ENCODE measurements at places on chromosomes 12 and 14. TPM values are rescaled to one million over a fixed set of nuclear protein-coding genes. Genes with fewer than 3 reads are reported as not detected.

DNA sequence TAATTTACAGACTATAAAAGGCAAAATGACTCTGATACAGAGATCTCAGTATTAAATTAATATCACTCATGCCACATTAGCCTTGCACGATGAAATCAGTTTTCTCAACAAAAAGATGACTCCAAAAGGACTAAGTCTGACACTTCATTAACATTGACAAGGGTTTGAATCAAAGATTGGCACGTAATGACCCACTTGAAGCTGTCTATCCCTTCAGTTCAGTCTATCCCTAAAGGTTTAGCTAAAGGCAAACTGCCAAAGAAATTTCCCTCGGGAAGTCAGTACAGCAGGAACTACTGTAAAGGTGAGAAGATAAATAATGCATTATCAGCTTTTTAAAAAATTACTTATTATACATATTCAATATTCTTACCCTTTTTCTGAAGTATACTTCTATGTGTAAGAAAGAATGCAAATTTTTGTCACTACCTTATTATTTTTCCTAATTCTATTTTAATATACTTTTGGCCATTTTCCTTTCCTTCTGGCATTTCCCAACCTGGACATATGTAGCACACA is 127.1 kb downstream of the NELL2 start:
- DNase-seq, result no peak
- no peak overlapping the region for H3K4me3 ChIP-seq
- no peaks in the 10 kb centered on the region for H3K4me1 ChIP-seq
- H3K27ac ChIP-seq, result no peak overlapping the region
- peaks cover 3% of the 10 kb centered on the region for H3K36me3 ChIP-seq

GRCh38 chr12:54980341-54980740 is 4.2 kb downstream of the TESPA1 start:
- H3K27ac ChIP-seq, result peak overlapping the region; percentile 90
- peaks cover 81% of the 10 kb centered on the region for H3K36me3 ChIP-seq
- peak overlapping the region; percentile 86 for H3K4me3 ChIP-seq
- H3K4me1 ChIP-seq, result peaks cover 75% of the 10 kb centered on the region

- no peak overlapping the region for H3K4me3 ChIP-seq
- DNase-seq, result no peak
- H3K27me3 ChIP-seq, result peaks cover 2% of the 10 kb centered on the region
- no peaks in the 10 kb centered on the region for H3K4me1 ChIP-seq
- no peak overlapping the region for H3K27ac ChIP-seq
These were observed 196.5 kb upstream of the PRMT8 start for GRCh38 chr12:3294481-3294911.

DNA sequence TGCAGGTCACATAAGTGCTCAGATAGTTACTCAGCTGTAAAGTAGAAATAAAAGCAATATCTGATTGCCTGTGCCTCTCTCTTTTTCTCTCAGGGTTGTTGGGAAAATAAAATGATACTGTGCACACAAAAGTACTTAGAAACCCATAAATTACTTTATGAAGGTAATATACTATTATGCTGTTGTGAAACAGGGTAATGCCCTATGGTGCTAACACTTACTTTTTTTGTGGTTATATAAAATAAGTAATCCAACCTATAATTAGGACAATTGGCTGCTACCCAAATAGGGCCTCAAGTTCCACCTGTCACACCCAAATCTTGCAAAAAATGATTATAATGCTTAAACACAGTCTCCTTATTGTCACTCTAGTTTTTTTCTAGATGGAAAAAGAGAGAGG is 50.6 kb downstream of the DAAM1 start:
- no peak for DNase-seq
- H3K27me3 ChIP-seq, result peaks cover 4% of the 10 kb centered on the region
- no peak overlapping the region for H3K4me3 ChIP-seq
- no peak overlapping the region for H3K27ac ChIP-seq

DNA sequence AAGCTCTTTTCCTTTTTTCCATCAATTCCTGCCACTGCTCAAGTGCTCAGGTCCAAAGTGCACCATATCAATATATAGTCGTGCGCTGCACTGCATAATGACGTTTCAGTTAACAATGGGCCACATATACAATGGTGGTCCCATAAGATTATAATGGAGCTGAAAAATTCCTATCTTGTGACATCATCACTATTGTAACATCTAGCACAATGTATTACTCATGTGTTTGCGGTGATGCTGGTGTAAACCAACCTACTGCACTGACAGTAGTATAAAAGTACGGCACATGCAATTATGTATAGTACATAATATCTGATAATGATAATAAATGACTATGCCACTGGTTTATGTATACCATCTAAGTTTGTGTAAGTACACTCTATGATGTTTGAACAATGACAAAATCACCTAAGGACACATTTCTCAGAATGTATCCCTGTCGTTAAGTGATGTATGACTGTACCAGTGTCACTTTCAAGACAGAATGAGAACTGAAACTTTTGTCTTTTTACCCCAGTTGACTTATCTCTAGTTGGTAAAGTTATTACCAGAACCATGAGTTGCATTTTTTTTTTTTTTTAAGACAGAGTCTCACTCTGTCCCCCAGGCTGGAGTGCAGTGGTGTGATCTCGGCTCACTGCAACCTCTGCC is 53.7 kb upstream of the INSM2 start:
- H3K27ac ChIP-seq, result no peak overlapping the region
- no peak overlapping the region for H3K4me3 ChIP-seq
- H3K27me3 ChIP-seq, result peaks cover 20% of the 10 kb centered on the region
- H3K36me3 ChIP-seq, result no peaks in the 10 kb centered on the region

Gene HOXC4
- total RNA-seq, result not detected

GRCh38 chr12:99658671-99659349 is 11.3 kb downstream of the GARIN6 start:
- no peak overlapping the region for H3K27ac ChIP-seq
- no peaks in the 10 kb centered on the region for H3K36me3 ChIP-seq
- DNase-seq, result no peak

GRCh38 chr14:92892589-92892988 is 30.4 kb upstream of the CHGA start:
- no peak for DNase-seq
- no peak overlapping the region for H3K27ac ChIP-seq
- no peaks in the 10 kb centered on the region for H3K36me3 ChIP-seq
- H3K4me1 ChIP-seq, result no peaks in the 10 kb centered on the region
- H3K4me3 ChIP-seq, result no peak overlapping the region
- H3K27me3 ChIP-seq, result no peaks in the 10 kb centered on the region

DNA sequence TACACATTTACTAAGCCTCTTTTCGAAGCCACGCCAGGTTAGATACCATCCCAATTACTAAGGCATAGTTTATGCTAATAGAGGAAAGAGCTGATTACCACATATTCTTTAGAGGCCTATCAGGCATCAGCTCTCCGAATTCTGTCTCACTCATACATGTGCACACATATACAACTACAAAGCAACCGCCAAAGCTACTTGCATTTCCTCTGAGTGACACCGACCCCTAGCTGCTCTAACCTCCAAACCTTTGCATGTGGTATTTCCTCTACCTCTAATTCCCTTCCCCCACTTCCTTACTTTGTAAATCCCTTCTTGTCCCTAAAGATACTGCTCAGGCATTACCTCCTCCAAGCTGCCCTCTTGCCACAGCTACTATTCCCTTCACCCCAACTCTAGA is 107.2 kb downstream of the DUSP6 start:
- peaks cover 20% of the 10 kb centered on the region for H3K36me3 ChIP-seq
- H3K27me3 ChIP-seq, result no peaks in the 10 kb centered on the region
- DNase-seq, result peak; percentile 90

DNA sequence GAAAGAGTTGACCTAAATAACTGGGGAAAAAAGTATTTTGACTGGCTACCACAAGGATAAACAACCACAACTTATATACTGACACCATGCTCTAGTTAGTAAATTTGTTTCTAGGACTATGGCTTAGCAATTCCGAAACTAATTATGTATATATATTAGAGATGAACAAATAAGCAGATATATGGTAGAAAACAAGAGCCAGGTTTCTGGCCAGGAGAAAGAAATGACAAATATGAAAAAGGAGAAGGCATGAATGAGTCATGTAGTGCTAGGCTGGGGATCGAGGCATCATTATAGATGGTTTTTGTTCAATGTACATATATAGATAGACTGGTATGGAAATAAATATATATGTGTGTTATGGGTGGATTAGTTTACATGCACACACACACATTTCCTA is 5.5 kb upstream of the LRRC74A start:
- no peak for DNase-seq
- H3K27ac ChIP-seq, result no peak overlapping the region
- H3K27me3 ChIP-seq, result peaks cover 12% of the 10 kb centered on the region
- no peak overlapping the region for H3K4me3 ChIP-seq

- H3K27me3 ChIP-seq, result no peaks in the 10 kb centered on the region
- peaks cover 1% of the 10 kb centered on the region for H3K4me1 ChIP-seq
- no peak overlapping the region for H3K4me3 ChIP-seq
- no peak overlapping the region for H3K27ac ChIP-seq
- DNase-seq, result no peak
- H3K36me3 ChIP-seq, result peaks cover 7% of the 10 kb centered on the region
These were observed 13.8 kb downstream of the NGDN start for GRCh38 chr14:23483236-23483854.

Gene RNASE7
- not detected for total RNA-seq

Gene TAS2R7
- total RNA-seq, result not detected

GRCh38 chr14:92755495-92755894 is 7.1 kb upstream of the LGMN start:
- no peak for DNase-seq
- no peak overlapping the region for H3K4me3 ChIP-seq
- peaks cover 19% of the 10 kb centered on the region for H3K4me1 ChIP-seq
- peaks cover 2% of the 10 kb centered on the region for H3K36me3 ChIP-seq
- H3K27ac ChIP-seq, result no peak overlapping the region

Measured in activated CD4-positive, alpha-beta T cell treated with anti-CD3 and anti-CD28 coated beads, Interleukin-2, amount 10 ng/mL, durations not matched to agents 24 days and 14 days (primary cell).